NCI-H2107 (cell line): ENCODE measurements at places on chromosomes 1 and 21.

- DNase-seq: no peak
These were observed 2.1 kb downstream of the SAMD11 start for GRCh38 chr1:925561-926421.

- DNase-seq: no peak
These were observed 23.4 kb downstream of the SCAF4 start for GRCh38 chr21:31708541-31708940.

DNA sequence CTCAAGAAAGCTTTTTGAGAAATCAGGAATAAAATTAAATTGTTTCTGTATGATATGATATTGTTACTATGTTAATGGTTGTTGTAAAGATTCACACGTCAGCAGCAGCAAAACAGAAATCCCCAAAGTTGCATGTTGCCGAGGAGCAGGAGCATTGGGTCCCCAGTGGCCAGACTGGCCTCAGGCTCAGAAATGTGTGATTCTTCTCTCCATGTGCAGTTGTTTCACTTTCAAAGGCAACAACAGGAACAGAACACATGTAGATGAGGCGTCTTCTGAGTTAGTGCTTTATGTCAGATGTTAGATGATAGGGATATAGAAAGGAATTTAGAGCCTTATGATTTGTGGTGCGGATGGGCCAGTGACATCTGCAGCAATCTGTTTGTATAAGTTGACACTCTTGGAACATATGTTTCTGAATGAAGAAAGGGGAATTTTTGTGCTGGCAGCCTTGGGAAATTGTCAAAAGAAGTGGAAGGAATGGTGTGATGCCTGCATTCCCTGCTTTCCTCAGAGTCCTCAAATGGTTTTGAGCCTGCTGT is 2.1 kb upstream of the TTLL7 start:
- no peak for DNase-seq

- no peak for DNase-seq
These were observed 2.9 kb upstream of the RBBP5 start for GRCh38 chr1:205124726-205125125.

DNA sequence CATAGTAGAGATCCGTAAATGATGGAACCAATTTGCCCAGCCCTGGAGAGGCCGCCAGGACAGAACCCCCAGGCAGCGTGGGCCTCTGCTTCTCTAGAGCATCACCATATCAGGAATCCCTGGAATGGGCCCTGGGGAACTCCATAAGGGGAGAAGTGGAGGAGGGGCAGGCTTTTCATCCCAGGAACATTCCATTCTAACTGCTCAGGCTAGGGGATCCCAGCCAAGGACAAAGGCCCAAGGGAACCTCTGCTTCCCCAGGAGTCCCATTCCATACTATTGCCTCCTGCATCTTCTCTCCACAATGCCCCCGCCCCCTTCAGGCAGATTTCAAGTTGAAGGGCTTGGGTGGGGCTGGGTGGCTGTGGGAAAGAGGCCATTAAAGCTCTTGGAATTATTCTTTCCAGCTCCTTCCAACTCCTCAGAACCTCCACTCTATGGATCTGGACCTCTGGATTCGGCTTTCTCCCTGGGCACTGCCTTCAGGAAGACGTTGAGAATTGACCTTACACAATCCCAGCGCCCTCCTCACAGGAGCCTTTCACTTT is 6.0 kb downstream of the TRNP1 start:
- no peak for DNase-seq

DNA sequence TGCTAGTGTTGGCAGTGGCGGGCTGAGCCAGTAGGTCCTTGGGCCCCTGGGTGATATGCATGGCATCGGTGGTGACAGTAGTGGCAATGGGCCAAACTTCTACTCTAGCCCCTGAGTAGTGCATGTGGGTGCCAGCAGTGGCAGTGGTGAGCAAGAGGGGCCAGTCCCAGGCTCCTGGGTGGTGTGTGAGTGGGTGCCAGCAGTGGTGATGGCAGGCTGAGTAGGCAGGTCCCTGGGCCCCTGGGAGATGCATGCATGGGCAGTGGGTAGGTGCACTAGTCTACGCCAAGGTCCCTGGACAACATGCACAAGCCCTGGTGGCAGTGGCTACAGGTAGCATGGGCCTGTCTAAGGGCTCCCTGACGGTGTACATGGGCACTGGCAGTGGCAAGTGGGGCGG is 24.6 kb upstream of the TTC22 start:
- DNase-seq: no peak

- no peak for DNase-seq
These were observed 121.5 kb downstream of the CAMTA1 start for GRCh38 chr1:6906783-6907182.

GRCh38 chr21:41783476-41784180 is 16.8 kb upstream of the RIPK4 start:
- no peak for DNase-seq

DNA sequence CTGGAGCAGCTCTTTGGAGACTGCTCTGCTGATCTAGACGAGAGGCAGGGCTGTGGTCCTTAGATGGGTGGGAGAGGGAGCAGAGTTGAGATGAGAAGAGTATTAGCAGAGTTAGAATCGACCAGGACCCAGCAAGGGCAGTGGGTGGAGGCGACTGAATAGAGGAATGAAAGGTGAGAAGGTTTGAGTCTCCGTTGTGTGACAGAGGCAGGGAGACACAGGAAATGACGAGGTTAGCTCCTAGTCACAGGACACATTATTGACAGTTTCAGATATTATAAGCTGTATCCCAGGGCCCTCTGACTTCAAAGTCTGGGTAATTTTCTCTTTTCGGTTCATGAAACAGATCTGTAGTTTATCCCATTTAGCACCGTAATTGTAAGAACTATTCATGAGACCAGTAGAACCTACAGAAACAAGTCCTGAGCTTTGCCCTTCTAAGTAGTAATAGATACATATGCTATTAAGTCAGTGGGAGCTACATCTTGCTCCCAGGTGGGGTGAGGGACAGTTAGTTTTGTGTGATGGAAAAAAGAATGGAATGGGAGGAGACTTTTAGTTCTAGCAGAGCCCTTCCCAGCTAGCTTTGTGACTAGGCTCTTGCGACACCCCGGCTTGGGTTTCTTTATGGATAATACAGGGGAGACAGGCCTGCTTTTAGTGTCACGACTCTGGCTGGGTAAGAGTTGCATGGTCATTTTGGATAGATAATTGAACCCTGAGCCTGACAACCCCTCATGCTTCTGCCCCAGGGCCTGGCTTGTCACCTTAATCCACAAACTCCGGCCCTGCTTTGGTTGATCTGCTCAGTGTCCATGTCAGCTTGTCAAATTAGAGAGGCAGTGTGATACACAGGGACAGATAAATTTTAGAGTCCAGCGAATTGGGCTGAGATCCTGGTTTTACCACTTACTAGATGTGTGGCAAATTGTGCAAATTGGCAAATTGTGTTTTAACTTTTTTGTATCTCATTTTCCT is 70.2 kb downstream of the UCK2 start:
- no peak for DNase-seq

DNA sequence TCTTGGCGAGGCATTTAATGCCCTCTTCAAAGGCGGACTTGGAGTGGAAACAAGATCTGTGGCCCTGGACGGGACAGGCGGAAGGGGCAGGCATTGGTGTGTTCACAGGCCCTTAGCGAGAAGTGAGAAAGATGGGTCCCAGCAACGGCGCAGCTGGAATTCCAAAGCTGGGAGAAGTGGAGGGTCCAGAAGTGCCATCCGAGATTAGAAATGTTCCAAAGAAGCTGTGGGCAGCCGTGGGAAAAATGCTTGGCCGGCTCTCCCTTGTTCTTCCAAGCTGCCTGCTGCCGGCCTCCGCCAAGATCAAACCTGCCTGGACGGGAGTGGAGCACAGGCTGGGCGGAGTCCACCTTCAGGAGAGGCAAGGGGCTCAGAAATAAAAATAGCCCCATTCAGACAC is 69.4 kb upstream of the ACTRT2 start:
- DNase-seq: no peak

DNA sequence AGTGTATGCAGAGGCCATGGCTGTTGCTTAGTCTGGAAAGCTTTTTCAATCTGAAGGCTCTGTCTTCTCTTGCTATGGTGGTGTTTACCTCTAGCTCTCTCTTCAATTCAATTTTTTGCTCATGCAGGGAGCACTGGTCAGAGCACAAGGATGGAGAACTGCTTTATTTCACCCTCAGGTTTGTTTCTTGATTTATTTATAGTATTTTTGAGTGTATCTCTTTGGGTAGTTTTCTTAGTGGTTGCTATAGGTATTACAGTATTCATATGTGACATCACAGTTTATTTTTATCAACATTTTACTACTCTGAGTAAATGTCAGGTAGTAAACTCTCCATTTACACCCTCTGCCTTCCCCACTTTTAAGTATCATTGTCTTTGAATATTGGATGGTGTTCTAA is 147.9 kb downstream of the RASAL2 start:
- no peak for DNase-seq

GRCh38 chr1:203380420-203381150 is 29.7 kb upstream of the FMOD start:
- DNase-seq: no peak

- DNase-seq: no peak
These were observed 4.7 kb downstream of the GPR3 start for GRCh38 chr1:27397110-27397509.

GRCh38 chr1:184781941-184782340 is 27.3 kb upstream of the EDEM3 start:
- DNase-seq: no peak

- no peak for DNase-seq
These were observed 7.2 kb upstream of the CCN1 start for GRCh38 chr1:85573322-85573721.

GRCh38 chr1:55481634-55482033 is 266.5 kb upstream of the USP24 start:
- no peak for DNase-seq

- DNase-seq: no peak
These were observed 22.8 kb downstream of the ERG start for GRCh38 chr21:38475519-38475918.

- DNase-seq: no peak
These were observed 44.9 kb downstream of the ACTA1 start for GRCh38 chr1:229388897-229389580.
